ENCODE measurements at places on chromosomes 11 and 22. TPM values are rescaled to one million over a fixed set of nuclear protein-coding genes. Genes with fewer than 3 reads are reported as not detected.
A peak's percentile ranks its signal among the peaks of the same experiment; 100 is the strongest.

GRCh38 chr11:19742588-19743292, 30.1 kb downstream of the NAV2 start:
- no peak overlapping the region for H3K27ac ChIP-seq
- no peaks in the 10 kb centered on the region for H3K36me3 ChIP-seq
- H3K4me3 ChIP-seq = no peak overlapping the region
- peak; percentile 46 for DNase-seq
- no peaks in the 10 kb centered on the region for H3K4me1 ChIP-seq

DNA sequence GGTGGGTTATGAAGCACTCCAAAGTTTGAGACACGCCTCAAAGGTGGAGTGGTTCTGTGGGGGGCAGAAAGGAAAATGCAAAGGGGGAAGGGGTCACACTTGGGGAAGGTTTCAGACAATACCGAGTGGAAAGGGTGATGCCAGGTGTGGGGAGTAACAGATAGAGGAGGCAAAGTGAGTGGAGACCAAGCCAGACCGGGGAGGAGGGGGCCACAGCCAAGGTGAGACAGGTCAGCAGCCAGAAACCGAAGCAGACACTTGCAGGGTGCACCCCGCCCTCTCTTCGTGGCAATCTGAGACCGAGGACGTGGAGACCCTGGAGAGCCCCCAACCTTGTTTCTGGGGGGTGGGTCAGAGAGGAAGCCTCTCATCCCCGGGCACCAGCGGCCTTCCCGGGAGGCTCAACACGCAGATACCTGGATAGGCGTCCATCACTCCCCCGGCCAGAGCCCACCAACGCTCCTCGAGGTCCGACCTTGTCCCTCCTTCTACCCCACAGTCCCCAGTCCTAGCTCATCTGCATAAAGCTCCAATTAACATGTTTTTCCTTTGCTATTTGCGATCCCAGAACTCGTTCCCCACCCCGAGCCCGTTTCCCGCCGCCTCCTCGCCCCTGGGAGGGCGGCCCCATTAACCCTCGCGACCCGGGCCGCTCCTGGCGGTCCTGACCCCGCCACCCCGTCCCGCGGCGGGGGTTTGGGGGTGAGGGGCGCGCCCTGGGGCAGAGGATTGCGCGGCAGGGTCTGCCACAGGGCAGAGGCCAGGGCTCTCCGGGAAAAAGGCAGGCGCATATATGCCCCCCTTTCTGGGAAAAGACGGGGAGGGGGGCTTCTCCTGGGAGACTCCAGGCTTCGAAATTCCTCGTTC, 21.8 kb downstream of the RTN4RL2 start:
- peaks cover 13% of the 10 kb centered on the region for H3K4me1 ChIP-seq
- peaks cover 16% of the 10 kb centered on the region for H3K36me3 ChIP-seq
- DNase-seq = no peak
- no peak overlapping the region for H3K27ac ChIP-seq
- H3K27me3 ChIP-seq = peaks cover 20% of the 10 kb centered on the region

DNA sequence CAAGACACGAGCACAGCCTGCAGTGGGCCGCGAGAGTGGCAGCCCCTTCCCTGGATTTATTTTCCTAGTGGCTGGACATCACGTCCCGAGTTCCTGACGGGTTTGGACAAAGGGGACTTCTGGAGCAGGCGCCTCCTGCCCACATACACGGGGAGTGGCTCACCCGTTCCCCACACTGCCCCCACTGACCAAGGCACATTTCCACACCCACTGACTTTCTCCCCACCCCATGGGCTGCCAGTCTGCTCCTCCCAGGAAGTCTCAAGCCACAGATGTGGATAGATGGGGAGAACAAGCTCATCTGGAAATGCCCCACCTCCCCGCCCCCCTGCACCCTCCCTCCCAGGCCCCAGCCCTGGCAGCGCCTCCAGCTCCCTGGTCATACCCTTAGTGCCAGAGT, 34.0 kb upstream of the FADD start:
- H3K36me3 ChIP-seq = no peaks in the 10 kb centered on the region
- peaks cover 5% of the 10 kb centered on the region for H3K27me3 ChIP-seq
- H3K27ac ChIP-seq = no peak overlapping the region
- DNase-seq = no peak
- H3K4me1 ChIP-seq = no peaks in the 10 kb centered on the region

- DNase-seq = no peak
- H3K27me3 ChIP-seq = peaks cover 13% of the 10 kb centered on the region
- peaks cover 7% of the 10 kb centered on the region for H3K4me1 ChIP-seq
- H3K27ac ChIP-seq = no peak overlapping the region
These were observed 120.5 kb downstream of the CACNA1I start for GRCh38 chr22:39690881-39691605.

The LARGE1 gene
- total RNA-seq = 0.14 TPM

DNA sequence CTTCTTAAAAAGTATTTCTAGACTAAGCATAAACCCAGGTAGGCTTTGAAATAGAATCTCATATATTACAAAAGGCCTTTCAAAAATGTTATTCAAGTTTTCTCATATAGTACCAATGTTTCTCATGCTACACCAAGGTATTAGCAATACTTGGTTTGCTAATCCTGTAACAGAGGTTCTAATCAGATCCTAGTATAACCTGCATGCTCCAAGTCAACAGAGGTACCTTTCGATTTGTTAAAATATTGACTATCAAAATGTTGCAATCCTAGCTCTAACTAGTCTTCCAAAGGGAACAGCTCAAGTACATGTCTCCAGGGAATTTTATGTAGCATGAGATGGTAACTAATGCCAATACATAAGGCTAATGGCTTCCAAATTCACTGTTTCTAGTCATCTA, 98.1 kb upstream of the APOA1 start:
- no peaks in the 10 kb centered on the region for H3K27me3 ChIP-seq
- no peak for DNase-seq
- no peak overlapping the region for H3K4me3 ChIP-seq
- no peak overlapping the region for H3K27ac ChIP-seq
- H3K4me1 ChIP-seq = peaks cover 28% of the 10 kb centered on the region
- H3K36me3 ChIP-seq = peaks cover 6% of the 10 kb centered on the region

GRCh38 chr11:41309716-41310115, 149.7 kb downstream of the LRRC4C start:
- H3K36me3 ChIP-seq = no peaks in the 10 kb centered on the region
- no peak overlapping the region for H3K27ac ChIP-seq
- H3K27me3 ChIP-seq = no peaks in the 10 kb centered on the region
- no peak for DNase-seq
- H3K4me3 ChIP-seq = no peak overlapping the region
- no peaks in the 10 kb centered on the region for H3K4me1 ChIP-seq

Data from CD4-positive, alpha-beta T cell (primary cell).